ENCODE measurements at places on chromosomes 12 and 14.
A peak's percentile ranks its signal among the peaks of the same experiment; 100 is the strongest.

- DNase-seq: no peak
Observed at GRCh38 chr14:24315807-24316596, 4.7 kb downstream of the LTB4R start.

GRCh38 chr14:24439830-24440605, 2.6 kb downstream of the SDR39U1 start:
- DNase-seq: no peak

DNA sequence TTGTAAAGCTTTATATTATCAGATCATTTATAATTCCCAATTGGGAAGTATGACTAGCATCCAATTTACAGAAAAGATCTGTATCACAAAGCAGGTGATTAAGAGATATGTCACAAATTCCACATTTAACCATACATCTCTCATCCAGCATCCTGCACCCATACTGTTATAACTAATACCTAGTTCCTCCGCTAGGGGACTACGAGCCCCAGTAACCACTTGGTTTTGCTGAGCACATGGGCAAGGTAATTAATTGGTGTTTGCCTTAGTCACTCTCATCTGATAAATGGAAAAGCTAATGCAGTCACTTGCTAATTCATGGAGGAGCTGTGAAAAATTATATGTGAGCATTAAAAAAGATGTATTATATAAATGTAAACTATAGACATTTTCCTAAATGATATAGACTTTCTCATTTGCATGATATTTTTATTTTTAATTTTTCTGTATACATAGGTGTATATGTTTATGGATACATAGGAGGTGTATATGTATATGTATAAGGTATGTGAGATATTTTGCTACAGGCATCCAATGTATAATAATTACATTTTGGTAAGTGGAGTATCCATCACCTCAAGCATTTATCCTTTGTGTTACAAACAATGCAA, 1031.8 kb downstream of the GALC start:
- DNase-seq: no peak

DNA sequence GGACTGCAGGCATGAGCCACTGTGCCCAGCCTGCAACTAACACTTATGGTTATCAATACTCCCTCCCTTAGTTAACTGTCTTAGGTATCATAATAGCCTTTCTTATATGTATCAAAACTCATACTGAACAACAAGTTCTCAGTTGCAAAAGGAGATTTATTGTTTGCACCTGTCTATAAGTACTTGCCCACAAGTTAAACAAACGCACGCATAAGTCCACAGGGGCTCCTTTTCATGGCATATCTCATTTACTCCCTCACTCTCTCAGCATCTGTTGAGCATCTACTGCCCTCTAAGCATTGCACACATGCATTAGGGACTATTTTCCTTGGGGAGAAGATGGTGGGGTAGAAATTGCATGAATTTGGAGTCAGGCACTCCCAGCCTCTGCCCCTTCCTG, 46.7 kb upstream of the CORO1C start:
- DNase-seq: no peak

DNA sequence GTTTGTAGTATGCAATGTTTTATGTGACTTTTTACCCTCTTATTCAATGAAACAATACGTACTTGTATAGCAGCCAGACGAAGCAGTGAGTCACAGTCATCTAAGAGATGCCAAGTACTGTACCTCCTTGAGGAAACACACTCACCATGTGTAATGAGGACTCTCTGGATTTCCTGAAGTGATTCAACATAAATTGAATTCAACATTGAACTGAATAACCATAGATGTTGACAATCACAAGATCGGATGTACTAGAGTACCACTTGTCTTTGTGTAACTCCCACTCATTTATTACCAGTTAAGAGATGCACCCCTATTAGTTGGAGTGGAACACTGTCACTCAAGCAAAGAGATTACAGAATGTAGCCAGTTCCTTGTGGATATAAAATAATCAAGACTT, 175.2 kb upstream of the HMGA2 start:
- DNase-seq: no peak

DNA sequence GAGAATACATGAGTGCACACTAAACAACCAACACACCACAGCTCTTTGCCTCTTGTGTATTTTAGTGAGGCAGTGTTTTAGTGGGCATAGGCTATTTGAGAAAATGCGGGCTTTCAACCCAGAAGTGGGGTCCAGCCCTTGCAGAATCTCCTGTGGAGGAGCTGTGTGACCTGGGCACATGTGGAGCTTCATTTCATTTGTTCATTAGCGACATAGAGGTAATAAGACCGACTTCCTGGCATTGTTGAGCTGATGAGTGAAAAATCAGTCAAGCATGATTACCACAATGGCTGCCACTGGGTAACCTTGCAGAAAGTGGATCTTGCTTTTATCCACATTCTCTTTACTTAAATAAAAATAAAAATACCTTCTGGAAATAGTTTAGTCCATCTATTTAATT, 923.5 kb downstream of the BCL11B start:
- DNase-seq: no peak

DNA sequence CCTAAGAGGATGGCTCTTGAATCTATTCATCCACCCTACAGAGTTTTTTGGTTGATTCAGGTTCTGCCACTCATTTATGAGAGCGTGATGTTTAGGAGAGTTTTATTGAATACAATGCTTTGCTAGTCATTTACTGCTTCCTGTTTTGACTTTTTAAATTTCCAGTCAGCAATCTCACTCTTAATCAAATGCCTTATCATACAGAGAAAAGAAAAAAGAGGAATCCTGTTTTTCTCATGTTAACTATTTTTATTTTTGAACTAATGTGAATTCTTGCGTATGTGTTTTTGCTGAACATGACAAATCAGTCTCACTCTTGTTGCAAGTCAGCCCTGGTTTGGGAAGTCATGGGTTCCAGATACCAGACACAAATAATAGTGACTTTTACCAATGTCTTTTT, 22.1 kb upstream of the LGMN start:
- no peak for DNase-seq

GRCh38 chr14:51738754-51739153, 87.0 kb downstream of the FRMD6 start:
- DNase-seq: peak; percentile 36

DNA sequence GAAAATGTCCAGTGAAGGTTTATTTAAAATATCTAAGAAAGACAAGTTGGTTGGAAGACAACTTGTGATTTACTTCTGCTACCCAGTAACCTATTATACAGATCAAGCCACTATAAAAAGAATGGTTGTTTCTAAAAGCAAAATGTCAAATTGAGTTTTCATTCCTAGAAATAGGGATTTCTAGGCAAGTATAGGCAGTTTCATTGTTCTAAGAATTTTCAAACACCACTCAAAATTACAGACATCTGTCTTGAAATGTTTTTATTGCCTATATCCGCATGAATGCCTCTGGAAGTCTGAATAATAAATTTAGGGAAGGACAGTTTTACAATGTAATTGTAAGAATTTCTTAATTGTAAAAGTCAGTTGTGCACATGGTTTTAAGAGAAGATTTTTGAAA, 8.6 kb downstream of the YEATS4 start:
- no peak for DNase-seq

DNA sequence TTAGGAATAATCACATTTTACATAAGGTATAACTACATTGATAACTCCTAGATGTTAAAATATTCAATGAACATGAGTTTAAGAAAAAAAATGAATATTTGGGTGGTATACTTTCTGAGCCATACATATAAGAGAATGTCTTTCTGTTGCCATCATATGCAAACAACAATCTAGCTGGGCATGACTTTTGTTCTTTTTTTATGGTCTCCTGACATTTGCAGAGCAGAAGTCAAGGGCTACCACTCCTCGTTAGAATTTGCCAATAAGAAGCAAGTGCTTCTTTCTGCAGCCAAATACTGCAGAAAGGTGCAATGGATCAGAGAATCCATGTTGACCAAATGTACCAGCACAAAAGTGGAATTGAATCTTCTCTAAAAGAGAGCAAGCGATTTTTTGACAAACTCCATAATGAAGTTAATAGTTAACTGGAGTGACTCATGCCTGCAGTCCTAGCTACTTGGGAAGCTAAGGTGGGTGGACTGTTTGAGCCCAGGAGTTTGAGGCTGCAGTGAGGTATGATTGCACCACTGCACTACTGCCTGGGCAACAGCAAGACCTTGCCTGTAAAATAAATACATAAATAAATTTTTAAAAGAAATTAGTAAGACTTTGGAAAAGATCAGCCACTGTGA, 25.5 kb upstream of the CCDC91 start:
- DNase-seq: no peak

DNA sequence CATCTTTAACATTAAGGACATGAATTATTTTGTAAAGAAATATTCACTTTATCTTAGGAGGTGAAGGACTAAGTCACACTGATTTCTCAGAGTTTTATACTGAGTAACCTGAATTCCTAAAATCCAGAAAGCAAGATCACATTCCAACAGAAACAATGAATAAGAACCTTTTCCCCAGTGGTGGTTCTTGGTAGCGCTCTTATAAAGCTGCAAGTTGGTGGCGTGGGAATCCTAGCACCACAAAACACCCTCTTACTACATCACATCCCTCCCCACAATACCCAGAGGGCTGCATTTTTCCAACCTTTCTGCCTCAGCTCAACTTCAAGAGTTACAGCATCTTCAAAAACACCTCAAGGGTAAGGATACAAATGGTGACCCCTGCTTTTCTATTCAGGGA, 44.0 kb upstream of the SMUG1 start:
- no peak for DNase-seq

DNA sequence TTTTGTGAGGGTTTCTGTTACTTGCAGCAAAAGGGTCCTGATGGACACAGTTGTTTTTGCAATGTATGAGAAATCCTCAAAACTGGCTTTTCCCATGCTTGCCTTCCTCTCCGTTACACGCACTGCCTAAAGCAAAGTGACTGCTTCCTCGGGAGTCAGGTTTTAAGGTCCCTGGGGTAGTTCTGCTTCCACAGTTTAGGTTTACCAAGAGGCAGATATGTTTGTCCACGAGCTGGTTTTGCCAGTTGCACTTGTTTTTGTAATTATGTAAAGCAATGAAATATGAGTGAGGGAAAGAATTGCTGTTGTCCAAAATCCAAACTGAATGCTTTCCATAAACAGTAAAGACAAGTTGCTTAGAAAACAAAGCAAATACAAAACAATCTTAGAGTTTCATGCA, 290.7 kb upstream of the AMIGO2 start:
- no peak for DNase-seq

DNA sequence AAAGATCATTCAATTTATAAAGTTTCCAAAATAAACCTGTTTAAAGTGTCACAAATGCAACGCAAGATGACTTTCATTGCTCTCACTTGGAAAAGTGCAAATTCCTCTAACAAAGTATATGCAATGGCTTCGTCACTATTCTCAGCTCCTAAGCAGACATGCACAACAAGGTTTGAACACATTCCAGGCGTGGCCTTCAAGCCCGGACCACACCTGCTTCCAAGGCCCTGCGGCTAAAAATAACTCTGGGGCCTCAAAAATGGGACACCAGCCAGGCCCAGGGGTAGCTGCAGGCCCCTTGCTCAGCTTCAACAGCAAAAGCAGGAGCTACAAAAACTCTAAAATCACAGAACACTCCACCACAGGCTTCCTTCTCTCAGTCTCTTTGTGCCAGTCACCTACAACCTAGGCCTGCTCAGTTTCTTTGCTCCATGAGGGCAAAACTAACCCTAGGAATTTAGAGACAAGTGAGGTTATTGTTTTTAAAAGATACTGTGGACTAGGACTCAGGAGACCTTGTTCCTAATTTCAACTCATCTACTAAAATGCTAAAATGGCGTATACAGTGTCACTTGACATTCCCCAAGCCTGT, 29.3 kb downstream of the DUSP16 start:
- DNase-seq: peak; percentile 35

- DNase-seq: no peak
Observed at GRCh38 chr14:105900398-105901160, 374.2 kb downstream of the TMEM121 start.

- DNase-seq: no peak
Observed at GRCh38 chr14:93316716-93317115, 16.1 kb downstream of the BTBD7 start.

DNA sequence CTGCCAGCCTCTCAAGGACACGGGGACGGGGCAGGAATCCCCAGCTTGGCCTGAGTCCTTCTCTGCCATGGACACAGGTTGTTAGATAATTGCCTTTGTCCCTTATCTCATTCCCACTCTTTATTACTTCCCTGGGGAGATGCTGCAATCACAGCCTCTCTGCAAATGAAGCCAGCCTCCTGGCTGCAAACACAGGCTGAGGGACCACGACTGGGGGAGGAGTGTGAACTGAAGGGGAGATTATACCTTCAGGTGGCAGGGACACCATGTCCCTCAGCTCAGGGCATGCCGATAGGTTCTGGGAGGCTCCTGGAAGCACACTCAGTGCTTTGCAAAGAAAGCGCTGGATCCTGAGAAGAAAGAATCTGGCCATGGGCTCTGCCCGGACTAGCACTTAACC, 16.1 kb upstream of the CHGA start:
- DNase-seq: no peak

GRCh38 chr12:45356822-45357538, 141.1 kb downstream of the ANO6 start:
- DNase-seq: no peak

- DNase-seq: no peak
Observed at GRCh38 chr14:85175556-85175955, 354.4 kb upstream of the FLRT2 start.

GRCh38 chr14:94655169-94655710, 43.0 kb downstream of the SERPINA3 start:
- DNase-seq: no peak

DNA sequence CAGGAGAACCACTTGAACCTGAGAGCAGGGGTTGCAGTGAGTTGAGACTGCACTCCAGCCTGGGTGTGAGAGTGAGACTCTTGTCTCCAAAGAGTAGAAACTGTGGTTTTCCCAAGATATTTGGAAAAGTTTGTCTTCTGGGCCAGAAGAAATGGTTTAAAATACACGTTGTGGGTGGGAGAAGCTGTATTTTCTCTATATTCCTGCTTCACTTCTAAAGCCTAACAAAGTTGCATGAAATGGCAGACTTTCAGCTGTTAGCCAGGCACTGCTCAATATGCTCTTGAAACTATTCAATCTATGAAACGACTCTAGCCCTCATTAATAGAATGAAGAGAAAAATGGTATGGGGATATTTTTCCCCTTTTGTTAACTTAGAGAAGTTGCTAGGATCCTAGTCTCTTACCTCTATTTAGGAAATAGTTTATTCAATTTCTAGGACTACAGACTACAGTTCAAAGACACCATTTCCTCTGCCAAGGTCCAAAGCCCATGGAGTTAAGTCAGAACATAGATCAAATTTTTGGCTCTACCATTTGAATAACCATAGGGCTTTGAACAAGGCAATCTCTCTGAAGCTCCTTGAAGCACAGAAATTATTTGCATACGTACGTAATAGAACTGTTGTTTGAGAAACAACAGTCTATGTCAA, 49.3 kb upstream of the OR5AU1 start:
- no peak for DNase-seq

DNA sequence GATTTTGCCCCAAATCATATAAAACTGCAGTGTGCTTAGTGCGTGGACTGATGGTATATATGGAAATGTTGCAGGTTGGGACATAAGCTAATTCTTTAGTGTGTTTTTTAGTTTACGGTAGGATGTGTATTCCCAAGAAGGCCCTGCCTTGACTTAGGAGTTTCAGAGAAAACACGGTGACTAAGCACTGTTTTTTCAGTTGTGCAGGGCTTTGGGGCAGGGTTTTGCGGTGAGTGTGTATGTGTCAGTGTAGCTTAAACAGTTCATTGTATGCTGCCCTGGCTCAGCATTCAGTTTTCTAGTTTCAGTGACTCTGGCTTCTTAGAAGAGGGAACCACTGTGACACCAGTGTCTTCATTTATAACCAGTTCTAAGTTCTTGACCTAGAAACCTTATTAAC, 101.2 kb downstream of the AKAP6 start:
- DNase-seq: no peak

Data from gastrocnemius medialis (tissue), 4 donors.